ENCODE measurements at places on chromosomes 13 and 19.
A peak's percentile ranks its signal among the peaks of the same experiment; 100 is the strongest.

GRCh38 chr19:47713046-47714021 is at the start of gene EHD2:
EHD2 (plus strand) TSS chr19:47713422; CDS start chr19:47716613, 3,191 bp downstream.
- DNase-seq: peak; percentile 70

GRCh38 chr19:8487137-8487851 is 15.1 kb downstream of the PRAM1 start:
- no peak for DNase-seq

DNA sequence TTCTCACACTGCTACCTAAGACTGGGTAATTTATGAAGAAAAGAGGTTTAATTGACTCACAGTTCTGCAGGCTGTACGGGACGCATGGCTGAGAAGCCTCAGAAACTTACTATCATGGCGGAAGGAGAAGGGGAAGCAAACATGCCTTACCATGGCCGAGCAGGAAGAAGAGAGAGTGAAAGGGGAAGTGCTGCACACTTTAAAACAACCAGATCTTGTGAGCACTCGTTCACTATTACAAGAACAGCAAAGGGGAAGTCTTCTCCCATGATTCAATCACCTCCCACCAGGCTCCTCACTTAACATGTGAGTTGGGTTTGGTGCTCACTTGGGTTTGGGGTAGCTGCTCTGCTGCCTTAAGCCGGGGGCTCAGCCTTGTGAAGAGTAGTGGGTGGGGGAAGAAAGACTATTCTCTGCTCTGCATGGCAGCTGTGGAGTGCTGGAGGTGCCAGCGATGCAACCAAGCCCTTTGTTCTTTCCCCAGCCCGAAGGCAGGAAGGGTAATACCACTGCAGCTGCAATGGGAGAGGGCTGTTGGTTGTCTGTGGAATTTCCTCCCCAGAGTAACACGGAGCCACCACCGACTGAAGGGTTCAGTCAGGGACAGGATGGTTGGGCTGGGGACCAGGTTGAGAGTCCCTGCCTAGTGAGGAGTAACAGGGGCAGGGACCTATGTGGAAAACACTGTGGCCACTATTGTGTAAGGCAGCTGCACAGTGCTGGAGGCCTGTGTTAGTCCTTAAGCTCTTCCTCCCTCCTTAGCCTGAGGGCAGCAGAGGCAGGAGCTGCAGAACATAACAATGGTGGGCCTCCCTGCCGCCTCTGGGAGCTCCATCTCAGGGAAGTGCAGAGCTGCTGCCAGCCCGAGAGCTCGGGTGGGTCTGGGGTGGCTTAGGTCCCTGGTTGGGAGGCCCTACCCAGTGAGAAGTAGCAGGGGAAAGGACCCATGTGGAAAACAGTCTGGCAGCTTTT is 1262.5 kb downstream of the EFNB2 start:
- DNase-seq: peak; percentile 34

DNA sequence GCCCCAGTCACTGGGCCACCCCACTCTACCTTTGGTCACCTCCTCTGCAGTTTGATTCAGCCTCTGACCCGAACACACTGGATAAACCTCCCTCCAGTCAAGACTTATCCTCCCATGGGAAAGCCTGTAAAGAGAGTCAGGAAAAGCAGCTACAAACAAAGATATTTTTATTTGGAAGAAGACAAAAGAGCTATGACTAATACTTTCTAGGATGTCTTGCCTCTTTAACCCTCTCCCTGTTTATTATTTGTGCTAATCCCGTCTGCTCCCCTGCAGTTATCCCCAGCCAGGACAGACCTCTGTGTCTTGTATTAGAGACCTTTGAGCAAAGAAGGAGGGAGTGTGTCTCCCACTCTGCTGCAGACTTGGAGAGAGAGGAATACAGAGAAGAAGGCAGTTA is 178.3 kb downstream of the EFNB2 start:
- DNase-seq: no peak

- no peak for DNase-seq
These were observed 33.9 kb upstream of the LATS2 start for GRCh38 chr13:21095311-21095710.

- DNase-seq: no peak
These were observed 53.3 kb upstream of the SLITRK1 start for GRCh38 chr13:83935566-83935965.

GRCh38 chr13:47100214-47100853 is 203.5 kb upstream of the HTR2A start:
- DNase-seq: no peak

- DNase-seq: no peak
These were observed 2.0 kb downstream of the ZFP36 start for GRCh38 chr19:39408392-39409207.

GRCh38 chr19:30363073-30363472 is 9.1 kb upstream of the ZNF536 start:
- DNase-seq: no peak

DNA sequence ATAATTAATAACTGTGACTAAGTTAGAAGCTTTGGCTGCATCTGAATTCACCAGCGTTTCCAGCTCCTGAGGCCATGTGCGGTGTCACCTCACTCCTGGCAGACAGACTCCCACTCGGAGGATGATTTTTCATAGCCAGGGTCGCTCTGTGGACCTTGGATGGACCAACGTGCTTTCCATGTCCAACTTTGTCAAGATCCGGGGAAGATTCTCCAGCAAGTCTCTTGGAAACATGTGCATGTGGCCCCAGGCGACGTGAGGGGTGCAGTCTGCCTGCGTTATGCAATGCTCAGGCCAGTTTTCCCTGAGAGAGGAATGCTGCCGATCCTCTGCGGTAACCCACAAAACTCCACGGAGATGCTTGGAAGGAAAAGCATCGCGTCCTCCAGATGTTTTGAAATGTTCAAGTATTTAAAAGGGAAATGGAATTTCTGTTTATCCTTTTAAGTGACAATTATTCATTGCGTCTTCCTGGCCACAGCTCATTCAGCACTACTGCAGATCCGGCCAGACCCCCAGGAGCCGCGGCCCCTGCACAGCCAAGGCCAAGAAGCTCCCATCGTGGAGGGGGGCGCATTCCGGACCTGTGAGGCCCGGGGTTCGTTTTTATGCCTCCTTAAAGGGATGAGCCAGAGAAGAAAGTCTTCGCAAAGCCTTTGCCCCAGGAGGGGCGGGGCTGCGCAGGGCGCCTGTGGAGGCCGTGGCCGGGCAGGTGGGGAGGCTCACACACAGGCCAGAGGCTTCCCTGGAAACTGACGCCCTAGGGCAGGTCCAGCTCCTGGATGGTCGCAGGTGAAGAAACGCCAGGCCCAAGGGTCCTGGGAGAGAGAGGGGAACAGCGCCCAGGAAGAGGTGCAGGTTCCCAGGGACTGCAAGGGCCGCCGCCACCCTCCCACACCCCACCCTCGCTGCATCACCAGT is 46.0 kb downstream of the C13orf46 start:
- no peak for DNase-seq

GRCh38 chr13:66665991-66666390 is 564.1 kb downstream of the PCDH9 start:
- DNase-seq: peak; percentile 96

- DNase-seq: no peak
These were observed 1.3 kb upstream of the A1BG start for GRCh38 chr19:58354478-58355030.

DNA sequence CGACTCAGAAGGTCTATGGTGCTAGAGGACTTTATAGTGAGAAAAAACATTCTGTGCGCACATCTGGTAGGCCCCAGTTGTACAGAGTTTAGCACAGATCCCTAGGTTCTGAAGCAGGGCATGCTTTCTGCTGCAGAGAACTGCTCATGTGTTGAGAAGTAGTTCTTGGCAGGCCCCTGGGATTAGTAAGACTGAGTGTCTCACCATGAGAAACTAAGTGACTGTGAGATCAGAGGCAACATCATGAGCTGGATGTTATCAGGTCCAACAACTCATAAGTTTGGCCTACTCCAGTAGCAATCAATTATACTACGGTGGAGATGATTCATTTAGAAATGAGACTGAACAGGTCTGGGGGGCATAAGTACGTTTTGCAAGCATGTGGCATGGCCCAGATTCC is 507.4 kb upstream of the KLF12 start:
- DNase-seq: peak; percentile 12
